ENCODE measurements at places on chromosomes 5 and 9. TPM values are rescaled to one million over a fixed set of nuclear protein-coding genes. Genes with fewer than 3 reads are reported as not detected.

ENG gene
- polyA plus RNA-seq, result 362 TPM

MTX3 gene
- 3.7 TPM for polyA plus RNA-seq

SMIM33 gene
- polyA plus RNA-seq, result not detected

GPBP1 gene
- 44.7 TPM for polyA plus RNA-seq

SHC3 gene
- polyA plus RNA-seq, result 0.29 TPM

SV2C gene
- 0.02 TPM for polyA plus RNA-seq

MED22 gene
- 15.2 TPM for polyA plus RNA-seq

TAF1L gene
- polyA plus RNA-seq, result not detected

FAM240B gene
- not detected for polyA plus RNA-seq

HRCT1 gene
- polyA plus RNA-seq, result 3.3 TPM

IL31RA gene
- polyA plus RNA-seq, result not detected

ASPN gene
- polyA plus RNA-seq, result 7.0 TPM

PRRC1 gene
- 13.9 TPM for polyA plus RNA-seq

NR6A1 gene
- 0.57 TPM for polyA plus RNA-seq

IFNA21 gene
- not detected for polyA plus RNA-seq

AK3 gene
- polyA plus RNA-seq, result 91.3 TPM

NME5 gene
- polyA plus RNA-seq, result 6.1 TPM

GALNT12 gene
- 0.29 TPM for polyA plus RNA-seq

FOXD4L6 gene
- polyA plus RNA-seq, result not detected

GARIN3 gene
- not detected for polyA plus RNA-seq

TMEM171 gene
- polyA plus RNA-seq, result not detected

IL3 gene
- not detected for polyA plus RNA-seq

NIPAL4 gene
- polyA plus RNA-seq, result 0.16 TPM

FRMPD1 gene
- 0.59 TPM for polyA plus RNA-seq

EPB41L4A gene
- 9.2 TPM for polyA plus RNA-seq

PKN3 gene
- 6.5 TPM for polyA plus RNA-seq

RCL1 gene
- 4.8 TPM for polyA plus RNA-seq

FAM221B gene
- not detected for polyA plus RNA-seq

Measured in right cardiac atrium (tissue), 5 donors.